ENCODE measurements at places on chromosomes 13 and 19.
A peak's percentile ranks its signal among the peaks of the same experiment; 100 is the strongest.

- no peak for DNase-seq
Measured at GRCh38 chr13:29511980-29512379, 83.5 kb downstream of the SLC7A1 start.

- DNase-seq: no peak
Measured at GRCh38 chr19:33654840-33655508, 33.2 kb downstream of the CHST8 start.

DNA sequence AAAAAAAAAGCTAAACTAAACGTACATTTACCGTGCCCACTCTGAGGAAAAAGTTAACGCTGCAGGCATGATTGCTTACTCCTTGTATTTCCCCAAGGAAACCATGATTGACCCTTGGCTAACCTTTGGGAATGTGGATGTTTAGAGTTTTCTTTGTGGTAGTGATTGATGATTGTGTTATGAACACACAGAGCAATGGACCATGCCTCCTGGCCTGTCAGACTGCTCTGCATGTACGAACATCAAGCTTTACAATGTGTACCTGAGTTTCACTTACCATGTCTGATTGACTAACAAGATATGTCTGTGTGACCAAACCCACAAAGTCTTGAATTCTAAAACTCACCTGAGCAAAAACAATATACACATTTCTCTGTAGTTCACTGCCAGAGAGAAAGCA, 35.1 kb downstream of the MYCBP2 start:
- DNase-seq: no peak

- DNase-seq: no peak
Measured at GRCh38 chr19:36797786-36798108, 25.1 kb upstream of the ZNF850 start.

DNA sequence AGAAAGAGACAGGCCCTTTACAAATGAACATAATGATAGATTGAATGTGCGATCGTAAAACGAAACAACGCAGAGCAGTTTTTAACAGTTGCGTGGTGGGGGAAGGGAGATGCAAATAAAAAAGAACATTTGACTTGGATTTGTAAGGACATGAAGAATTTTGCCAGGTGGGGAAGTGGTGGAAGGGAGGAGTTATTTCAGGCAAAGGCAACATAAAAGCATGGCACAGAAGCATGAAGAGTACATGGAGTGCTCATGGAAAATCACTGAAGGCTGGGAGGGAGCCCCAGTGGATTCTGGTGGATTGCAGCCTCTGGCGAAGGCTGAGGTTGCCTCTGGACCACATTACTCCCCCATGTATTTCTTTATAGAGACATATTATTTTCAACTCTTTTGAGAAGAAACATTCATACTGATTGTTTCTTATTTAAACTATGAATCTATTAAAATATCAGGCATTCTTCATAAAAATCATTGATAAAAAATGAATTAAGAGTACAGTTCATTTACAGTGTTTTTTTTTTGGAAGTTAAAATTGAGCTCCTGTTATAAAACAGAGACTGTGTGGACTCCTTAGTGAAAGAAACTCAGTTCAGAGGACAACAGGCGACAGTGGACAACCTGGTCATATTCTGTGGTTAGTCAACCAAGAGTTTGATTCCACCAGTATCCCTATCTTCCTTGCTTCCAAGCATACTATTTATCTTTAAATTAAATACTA, 57.5 kb downstream of the STARD13 start:
- peak; percentile 44 for DNase-seq

GRCh38 chr13:83738407-83738806, 143.9 kb downstream of the SLITRK1 start:
- no peak for DNase-seq

DNA sequence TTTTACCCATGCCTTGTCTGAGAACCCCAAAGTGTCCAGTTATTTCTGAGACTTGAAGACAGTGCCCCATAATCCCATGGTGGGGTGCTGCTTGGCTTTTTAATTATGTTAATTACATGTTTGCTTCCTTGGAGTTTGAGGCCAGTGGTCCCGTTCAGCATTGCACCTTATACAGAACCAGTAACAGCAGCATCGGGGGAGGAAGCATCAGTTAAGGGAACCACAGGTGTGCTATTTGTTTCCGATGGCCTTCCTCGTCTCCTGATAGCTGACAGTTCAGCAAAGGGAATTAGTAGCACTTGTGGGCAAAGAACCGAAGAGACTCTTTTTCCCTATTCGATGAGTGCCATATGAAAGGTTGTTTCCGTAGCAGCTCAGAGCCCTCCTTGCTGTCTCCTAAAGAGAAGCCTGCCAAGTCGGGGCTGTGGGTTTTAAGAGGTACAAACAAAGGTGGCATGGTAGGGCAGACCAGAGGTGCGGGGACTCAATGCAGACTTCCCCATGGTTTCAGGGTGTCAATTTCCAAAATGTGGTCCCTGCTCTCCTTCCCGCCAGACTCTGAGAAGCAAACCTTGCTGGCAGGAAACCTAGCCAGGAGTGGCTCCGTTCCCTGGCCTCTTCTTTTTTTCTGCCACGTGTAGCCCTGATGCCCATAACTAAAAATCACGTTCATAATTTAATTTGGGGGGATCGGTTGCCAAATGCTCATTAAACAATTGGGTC, 225.2 kb upstream of the TSHZ3 start:
- no peak for DNase-seq

DNA sequence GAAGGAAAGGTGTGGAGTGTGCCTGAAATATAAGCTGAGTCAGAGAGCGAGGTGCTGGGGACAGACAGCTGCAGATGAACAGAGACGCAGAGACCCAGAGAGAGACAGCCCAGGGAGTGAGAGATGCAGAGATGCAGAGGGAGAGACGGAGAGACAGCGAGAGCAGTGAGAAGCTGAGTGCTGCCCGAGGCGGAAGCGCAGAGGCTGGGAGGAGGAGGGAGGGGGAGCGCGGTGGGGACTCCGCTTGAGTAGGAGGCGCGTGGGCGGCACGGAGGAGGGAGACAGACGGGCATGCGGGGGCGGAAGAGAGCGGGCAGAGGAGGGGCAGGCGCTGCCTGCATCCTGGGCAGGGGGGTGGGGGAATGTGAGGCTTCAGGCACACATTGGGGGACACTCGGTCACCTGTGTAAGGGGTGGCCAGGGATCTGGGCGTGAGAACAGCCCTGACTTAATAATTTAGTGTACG, 25.7 kb downstream of the SLC8A2 start:
- DNase-seq: peak; percentile 14

- DNase-seq: no peak
Measured at GRCh38 chr19:13952931-13953531, 722 bp downstream of the DCAF15 start.

DNA sequence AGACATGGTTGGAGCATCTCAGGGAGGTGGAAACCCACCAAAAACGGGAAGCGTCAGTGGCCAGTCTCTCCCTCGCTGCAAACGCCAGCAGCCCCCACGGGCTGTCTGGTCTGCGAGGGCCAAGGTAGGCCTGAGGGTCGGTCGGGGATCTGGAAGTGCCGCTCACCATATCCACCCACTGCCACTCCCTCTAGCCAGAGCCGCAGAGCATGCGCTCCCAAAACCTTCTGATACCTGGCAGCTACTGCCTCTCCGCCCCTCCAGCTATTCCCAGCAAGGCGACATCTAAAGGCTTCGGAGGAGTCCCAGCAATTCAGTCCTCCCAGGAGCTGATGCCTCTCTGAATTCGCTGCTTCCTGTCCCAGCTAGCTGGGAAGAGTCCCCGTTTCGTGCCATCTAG, 4.4 kb upstream of the FKRP start:
- no peak for DNase-seq

GRCh38 chr13:75812751-75813181, 176.6 kb downstream of the LMO7 start:
- DNase-seq: no peak

DNA sequence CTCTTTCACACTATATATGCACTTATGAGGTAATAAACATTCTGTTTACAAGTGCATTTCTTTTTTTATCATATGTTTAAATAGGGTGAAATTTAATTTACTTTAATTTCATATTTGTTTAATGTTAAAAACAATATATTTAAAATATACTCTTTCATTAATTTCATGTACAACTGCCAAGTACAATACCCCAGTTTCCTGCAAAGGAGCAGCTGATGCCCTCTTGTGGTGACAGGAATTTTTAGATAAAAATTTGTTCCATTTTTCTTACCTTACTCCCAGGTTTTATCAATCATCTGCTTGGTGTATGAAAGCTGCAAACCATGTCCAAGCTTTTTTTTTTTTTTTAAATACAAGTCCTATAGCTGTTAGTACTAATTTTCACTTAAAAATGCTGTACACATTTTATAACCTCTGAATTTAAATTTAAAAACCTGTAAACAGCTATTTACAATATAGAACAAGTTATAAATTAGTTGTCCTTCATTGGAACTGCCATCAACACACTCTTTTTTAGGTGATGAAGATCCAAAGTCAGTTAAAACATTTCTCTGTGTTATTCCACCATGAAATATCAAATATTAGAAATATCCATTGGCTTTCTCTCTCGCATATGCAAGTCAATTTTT, 4.9 kb downstream of the PCDH20 start:
- peak; percentile 24 for DNase-seq

DNA sequence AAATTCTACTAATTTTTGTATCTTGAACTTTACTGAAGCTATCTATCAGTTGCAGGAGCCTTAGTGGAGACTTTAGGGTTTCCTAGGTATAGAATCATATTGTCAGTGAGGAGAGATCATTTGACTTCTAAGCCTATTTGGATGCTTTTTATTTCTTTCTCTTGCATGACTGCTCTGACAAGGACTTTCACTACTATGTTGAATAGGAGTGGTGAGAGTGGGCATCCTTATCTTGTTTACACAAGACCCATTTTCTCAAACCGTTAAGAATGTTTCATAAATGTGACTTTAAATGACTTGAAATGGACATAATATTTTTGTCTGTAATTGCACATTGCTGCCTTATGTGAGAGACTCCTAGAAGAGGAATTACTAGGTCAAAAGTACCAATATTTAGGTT, 17.9 kb upstream of the CSNK1A1L start:
- DNase-seq: no peak

GRCh38 chr13:110698689-110699088, 7.2 kb downstream of the CARS2 start:
- no peak for DNase-seq

Measured in NCI-H526 treated with DMSO at 0.1 percent for 48 hours (cell line).